ENCODE measurements at places on chromosomes 6 and 20.
A peak's percentile ranks its signal among the peaks of the same experiment; 100 is the strongest.

DNA sequence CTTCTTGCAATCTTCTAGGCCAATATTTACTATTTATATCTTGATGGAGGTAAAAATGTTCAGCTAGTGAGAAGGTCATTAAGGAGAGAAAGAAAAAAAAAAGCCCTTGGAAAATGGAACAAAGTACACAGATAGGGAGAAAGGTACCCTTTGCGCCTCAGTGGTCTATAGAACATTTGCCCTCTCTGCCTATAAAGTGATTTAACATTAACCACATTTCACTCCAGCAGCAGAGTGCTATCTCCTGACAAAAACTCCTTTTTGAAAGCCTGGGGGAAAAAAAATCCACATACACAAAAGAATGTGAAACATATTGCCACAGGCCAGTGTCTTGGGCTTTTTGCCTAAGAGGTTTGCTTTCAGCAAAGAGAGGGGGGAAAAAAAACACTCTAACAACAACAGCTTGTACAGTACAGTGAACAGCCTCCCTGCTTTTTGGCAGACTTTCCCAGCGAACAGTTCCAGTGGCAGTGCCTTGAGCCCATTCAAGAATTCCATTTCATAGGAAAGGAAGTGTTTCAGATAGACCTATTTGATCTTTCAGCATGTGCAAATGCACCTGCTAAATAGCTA lies 695 bp downstream of the ARHGAP18 start:
- peak; percentile 83 for DNase-seq

DNA sequence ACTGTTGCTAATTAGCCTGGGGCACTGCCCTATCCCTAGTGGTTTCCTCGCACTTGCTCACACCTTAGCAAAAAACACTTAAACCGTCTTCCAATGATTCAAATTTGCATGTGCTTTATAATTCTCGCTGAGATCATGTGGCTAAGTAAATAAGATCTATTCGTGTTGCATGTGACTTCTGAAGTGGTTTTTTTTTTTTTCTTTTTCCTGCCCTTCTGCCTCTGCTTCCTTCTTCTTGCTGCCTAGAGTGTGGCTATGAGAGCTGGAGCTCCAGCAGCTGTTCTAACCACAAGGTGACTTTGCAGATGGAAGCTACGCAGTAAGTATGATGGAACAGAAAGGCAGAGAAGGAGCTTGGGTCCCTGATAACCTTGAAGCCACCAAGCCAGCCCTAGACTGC lies 36.5 kb downstream of the SULF2 start:
- no peak for DNase-seq

GRCh38 chr6:122476131-122476530 lies 4.5 kb upstream of the SERINC1 start:
- DNase-seq = peak; percentile 46

- DNase-seq = peak; percentile 80
Observed at GRCh38 chr20:44217342-44218092, 6.9 kb upstream of the OSER1 start.

- DNase-seq = no peak
Observed at GRCh38 chr6:44560458-44561059, 173.1 kb downstream of the CDC5L start.

DNA sequence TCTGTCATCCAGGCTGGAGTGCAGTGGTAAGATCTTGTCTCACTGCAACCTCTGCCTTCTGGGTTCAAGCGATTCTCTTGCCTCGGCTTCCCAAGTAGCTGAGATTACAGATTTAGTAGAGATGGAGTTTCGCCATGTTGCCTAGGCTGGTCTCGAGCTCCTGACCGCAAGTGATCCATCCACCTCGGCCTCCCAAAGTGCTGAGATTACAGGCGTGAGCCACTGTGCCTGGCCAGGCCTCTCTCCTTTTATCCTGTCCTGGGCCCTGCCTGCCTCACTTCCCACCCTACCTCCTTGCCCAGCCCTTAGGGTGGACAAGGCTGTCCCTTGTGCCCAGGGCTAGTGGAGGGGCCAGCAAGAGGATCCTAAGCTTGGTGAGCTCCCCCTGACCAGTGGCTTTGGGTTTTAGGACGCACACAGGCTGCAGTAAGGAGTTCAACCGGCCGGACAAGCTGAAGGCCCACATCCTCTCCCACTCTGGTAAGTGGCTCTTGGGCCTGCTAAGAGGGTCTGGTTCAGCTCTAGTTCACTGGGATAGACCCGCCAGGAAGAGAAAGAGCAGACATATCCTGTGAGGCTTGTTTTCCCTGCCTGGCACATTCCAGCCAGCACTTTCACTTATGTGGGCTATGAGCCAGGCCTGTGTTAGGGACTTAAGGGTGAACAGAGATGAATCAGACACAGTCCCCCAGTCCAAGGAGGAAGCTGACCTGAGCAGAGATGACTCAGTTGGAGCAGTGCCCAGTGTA lies 21.9 kb upstream of the CHMP4B start:
- peak; percentile 95 for DNase-seq

GRCh38 chr6:44659726-44660125 lies 272.2 kb downstream of the CDC5L start:
- peak; percentile 24 for DNase-seq

- peak; percentile 86 for DNase-seq
Observed at GRCh38 chr6:6724539-6725467, 136.3 kb downstream of the LY86 start.

GRCh38 chr20:17761604-17762003 lies 61.8 kb downstream of the BANF2 start:
- no peak for DNase-seq

GRCh38 chr6:2853769-2854395 lies 12.2 kb upstream of the SERPINB1 start:
- DNase-seq = peak; percentile 86

DNA sequence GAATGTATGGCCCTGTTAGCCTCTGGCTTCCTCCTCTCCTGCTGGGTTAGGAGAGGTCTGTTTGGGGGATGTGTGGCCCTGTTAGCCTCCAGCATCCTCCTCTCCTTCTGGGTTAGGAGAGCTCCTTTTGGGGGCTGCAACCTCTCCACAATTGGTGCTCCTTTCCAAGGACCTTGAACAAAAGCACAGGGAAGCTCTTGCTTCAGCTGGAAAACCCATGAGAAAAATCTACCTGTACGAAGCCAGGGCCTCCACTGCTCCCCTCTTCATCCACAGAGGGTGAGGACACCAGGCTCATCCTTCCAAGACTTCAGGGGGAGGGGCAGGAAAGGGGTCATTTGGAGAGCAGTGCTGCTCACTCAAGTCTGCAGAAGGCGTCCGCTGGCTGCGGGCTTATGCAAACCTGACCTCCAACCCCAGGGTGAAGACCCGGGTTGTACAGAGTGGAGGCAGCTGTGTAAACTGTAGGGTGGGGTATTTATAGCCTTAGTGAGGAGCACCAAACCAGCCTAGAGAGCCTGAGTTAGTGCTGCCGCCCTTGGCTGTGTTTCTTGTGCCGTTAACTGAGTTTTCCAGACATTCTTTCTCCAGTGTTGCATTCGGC lies 62.1 kb downstream of the SLC24A3 start:
- DNase-seq = no peak

DNA sequence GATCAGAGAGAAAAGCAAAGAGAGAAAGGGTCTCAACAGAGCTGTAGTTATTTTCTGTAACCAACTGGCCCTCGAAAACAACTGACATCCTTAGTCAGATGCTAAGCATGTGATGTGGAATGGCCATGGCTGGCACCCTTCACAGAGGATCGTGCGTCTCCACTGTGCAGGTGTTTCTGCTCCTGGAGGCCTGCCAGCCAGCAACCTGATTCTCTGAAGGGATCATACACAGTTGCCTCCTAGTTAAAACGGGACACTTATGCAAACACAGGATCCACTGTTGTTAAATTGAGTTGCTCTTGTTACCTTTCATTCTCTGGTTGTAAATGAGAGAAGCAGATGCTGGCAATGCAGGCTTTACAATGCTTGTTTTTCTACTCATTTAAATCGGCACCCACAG lies 148.5 kb downstream of the HDGFL1 start:
- no peak for DNase-seq

GRCh38 chr6:6851059-6851948 lies 256.5 kb upstream of the RREB1 start:
- peak; percentile 99 for DNase-seq

DNA sequence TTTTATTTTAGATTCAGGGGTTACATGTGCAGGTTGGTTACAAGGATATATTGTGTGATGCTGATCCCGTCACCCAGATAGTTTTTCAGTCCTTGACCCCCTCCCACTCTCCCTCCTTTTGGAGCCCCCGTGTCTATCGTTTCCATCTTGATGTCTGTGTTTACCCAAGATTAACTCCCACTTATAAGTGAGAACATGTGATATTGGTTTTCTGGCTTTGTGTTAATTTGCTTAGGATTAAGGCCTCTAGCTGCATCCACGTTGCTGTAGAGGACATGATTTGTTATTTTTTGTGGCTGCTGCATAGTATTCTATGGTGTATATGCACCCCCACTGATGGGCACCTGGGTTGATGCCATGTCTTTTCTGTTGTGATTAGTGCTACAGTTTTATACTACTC lies 178.6 kb downstream of the PLCB1 start:
- no peak for DNase-seq

DNA sequence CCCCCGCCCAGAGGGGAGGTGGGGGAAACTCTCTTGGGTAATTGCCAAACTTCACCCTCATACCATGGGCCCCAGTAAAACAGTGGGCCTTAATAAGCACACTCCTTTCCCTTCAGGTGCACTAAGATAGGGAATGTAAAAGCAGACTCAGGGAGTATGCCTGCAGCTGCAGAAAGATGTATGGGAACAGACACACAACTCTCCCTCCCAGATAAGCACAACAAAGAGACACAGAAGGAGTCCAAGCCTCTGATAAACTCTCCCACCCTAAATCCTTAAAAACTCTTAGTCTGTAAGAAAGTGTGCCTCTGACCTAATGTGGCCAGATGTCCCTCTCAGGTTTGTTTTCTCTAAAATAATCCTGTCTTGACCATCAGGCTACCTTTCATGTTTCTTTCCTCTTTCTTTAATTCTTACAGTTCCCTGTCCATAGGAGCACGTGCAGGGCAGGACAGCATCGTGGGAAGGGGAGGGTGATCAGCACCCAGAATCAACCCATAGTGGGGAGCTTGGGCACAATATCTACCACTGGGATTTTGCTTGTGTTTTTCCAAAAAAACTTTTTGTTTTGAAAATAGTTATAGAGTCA lies 11.3 kb upstream of the CTCFL start:
- no peak for DNase-seq

DNA sequence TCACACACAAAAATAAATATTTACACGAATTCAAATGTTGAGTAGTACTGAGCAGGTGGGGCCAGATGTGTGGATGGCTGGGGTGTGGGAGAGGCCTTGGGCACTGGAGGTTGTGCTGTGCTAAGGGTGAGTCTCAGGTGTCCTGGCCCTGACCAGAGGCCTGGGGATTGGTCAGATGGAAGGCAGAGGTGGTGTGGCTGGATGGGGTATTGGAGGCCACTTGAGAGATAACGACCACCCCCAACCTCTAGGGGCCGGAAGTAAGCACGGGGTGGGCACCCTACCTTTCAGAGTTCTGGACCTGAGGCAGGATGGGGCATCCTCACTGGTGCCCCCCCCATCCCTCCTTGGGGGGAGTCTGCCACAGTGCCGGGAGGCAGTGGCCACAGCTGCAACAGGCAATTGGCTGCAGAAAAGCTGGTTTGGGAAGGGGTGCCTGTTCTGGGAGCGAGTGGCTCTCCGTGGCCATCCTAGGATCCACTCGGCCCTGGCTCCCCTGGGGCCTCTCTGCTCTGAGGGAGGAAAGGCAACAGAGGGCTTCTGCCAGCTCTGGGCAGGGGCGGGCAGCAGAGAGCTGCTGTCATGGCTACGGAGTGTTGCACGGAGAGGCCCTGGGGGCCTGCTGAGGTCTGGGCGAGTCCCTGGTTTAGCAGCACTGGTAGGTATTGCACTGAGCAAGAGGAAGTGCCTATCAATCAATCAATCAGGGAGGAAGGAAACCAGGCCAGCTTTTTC lies 87.6 kb downstream of the ASXL1 start:
- no peak for DNase-seq

GRCh38 chr6:23213193-23213592 lies 643.8 kb downstream of the HDGFL1 start:
- DNase-seq = peak; percentile 8

- DNase-seq = no peak
Observed at GRCh38 chr6:2433711-2434110, 188.3 kb upstream of the GMDS start.

DNA sequence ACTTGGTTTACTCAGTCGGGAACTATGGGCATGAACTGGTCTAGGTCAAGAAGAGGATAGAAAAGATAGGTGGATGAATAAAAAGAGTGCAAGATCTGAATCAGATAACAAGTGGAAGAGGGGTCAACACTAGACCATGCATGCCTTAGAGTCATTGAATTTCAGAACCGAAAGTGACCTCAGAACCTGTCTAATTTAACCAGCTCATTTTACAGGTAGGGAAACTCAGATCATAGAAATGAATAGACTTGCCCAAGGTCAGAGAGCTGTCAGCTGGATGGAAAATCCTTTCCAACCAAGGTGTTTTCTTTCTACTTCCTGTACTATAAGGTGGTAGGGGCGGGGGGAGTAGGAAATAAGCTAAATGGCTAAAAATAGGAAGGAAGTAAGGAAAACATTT lies 121.4 kb upstream of the ADGRF1 start:
- DNase-seq = no peak

DNA sequence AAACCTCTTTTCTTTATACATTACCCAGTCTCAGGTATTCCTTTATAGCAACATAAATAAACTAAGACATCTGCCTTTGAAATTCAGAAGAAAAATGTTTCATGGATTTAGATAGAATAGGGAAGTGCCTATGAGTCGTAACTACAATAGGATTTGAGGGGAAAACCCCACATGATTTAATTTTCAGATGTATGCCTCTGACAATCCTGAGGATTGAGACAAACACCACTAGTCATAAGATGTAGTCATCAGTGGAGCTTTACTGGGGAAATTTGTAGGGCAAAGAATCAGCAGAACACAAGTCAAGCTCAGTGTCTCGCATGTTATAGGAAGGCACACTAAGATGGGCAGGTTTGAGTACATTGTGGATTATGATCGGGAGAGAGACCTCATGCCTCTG lies 566.4 kb downstream of the BMP2 start:
- no peak for DNase-seq

- no peak for DNase-seq
Observed at GRCh38 chr20:32285621-32286371, 8.3 kb downstream of the KIF3B start.

DNA sequence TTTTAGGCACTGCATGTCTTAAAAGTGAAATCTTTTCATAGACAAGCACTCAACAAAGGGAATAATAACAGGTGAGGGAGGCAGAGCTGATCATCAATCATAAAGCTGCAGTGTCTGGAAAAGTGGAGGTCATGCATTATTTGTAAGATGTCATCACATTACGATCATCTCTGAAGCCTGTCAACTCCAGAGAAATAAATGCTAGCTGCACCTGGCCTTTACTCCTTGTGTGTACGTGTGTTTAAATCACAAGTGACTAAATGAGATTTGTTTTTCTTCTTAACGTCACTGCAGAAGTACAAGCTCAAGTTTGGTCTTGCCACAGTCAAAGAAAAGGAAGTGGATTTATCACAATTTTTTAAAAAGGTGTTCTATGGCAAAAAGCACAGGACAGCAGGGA lies 275.5 kb upstream of the SGK1 start:
- no peak for DNase-seq

- peak; percentile 71 for DNase-seq
Observed at GRCh38 chr6:6631534-6632276, 43.2 kb downstream of the LY86 start.
